Effector memory CD4-positive, alpha-beta T cell (primary cell): ENCODE measurements at places on chromosomes 4 and X.

DNA sequence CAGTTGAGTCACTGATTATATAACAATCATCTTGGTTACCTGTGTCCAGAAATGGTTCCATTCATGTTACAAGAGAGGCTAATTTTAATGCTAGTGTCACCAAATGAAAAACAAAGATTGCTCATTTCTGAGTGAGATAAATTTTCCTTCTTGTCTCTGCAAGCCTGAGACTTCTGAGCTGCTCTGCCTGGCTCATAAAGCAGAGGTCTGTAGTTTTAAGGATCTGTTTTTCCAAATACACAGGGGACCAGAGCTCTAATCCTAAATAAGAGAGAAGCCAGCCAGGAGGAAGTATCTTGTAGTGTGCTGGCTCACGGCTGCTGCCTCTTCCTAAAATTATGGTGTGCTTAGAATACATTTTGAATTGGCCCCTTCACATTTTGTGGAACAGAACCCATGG lies 42.6 kb downstream of the CLDN34 start:
- no peak overlapping the region for H3K4me3 ChIP-seq
- DNase-seq: no peak
- no peaks in the 10 kb centered on the region for H3K36me3 ChIP-seq
- H3K4me1 ChIP-seq: peaks cover 7% of the 10 kb centered on the region
- H3K27ac ChIP-seq: no peak overlapping the region

DNA sequence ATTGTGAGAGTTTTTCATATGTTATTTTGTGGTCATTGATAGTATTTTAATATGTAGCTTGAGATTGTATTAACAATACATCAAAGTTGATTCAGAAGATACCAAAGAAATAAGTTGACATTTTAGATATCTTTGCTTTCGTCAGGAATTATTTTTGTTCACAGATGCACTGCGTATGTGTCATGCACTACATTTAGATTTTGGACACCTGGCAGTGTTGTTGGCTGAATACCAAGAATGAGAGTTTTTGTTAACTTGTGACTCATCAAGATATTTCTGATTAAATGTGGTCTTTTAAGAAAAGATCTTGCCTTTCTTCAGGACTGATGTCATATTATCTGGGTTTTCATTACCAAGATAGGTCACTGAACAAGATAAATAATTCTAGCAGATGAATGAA lies 633.4 kb downstream of the CENPC start:
- no peaks in the 10 kb centered on the region for H3K36me3 ChIP-seq
- H3K4me1 ChIP-seq: no peaks in the 10 kb centered on the region
- no peak overlapping the region for H3K4me3 ChIP-seq
- no peaks in the 10 kb centered on the region for H3K27me3 ChIP-seq
- no peak for DNase-seq

GRCh38 chr4:131309628-131310027 lies 1839.5 kb upstream of the PCDH10 start:
- H3K4me1 ChIP-seq: no peaks in the 10 kb centered on the region
- no peaks in the 10 kb centered on the region for H3K36me3 ChIP-seq
- H3K27ac ChIP-seq: no peak overlapping the region
- H3K4me3 ChIP-seq: no peak overlapping the region
- H3K27me3 ChIP-seq: no peaks in the 10 kb centered on the region

GRCh38 chr4:145299380-145300076 lies 119.1 kb upstream of the OTUD4 start:
- H3K27ac ChIP-seq: no peak overlapping the region
- H3K36me3 ChIP-seq: no peaks in the 10 kb centered on the region
- no peak overlapping the region for H3K4me3 ChIP-seq
- no peaks in the 10 kb centered on the region for H3K27me3 ChIP-seq

DNA sequence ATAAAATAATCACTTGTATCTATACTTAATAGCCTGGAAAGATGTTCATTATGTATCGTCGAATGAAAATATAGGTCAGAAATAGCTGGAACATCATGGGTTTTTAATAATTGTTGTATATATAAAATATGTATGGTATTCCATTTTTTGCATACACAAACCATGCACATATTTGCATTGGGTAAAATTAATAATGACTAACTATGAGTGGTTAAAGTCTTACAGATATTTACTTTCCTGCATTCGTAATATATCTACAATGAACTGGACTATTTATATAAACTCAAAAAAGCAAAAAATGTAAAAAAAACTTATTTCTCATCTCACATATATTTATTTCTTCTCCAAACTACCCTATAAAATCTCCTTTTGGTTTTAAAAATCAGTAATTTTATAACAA lies 46.0 kb downstream of the CYLC1 start:
- no peak overlapping the region for H3K4me3 ChIP-seq
- no peaks in the 10 kb centered on the region for H3K36me3 ChIP-seq
- no peaks in the 10 kb centered on the region for H3K27me3 ChIP-seq
- DNase-seq: no peak
- H3K4me1 ChIP-seq: no peaks in the 10 kb centered on the region
- no peak overlapping the region for H3K27ac ChIP-seq

- H3K27me3 ChIP-seq: no peaks in the 10 kb centered on the region
- no peak overlapping the region for H3K27ac ChIP-seq
- no peaks in the 10 kb centered on the region for H3K36me3 ChIP-seq
- no peak overlapping the region for H3K4me3 ChIP-seq
- DNase-seq: no peak
- no peaks in the 10 kb centered on the region for H3K4me1 ChIP-seq
These were observed 263.2 kb downstream of the PDHA2 start for GRCh38 chr4:96103086-96103485.

DNA sequence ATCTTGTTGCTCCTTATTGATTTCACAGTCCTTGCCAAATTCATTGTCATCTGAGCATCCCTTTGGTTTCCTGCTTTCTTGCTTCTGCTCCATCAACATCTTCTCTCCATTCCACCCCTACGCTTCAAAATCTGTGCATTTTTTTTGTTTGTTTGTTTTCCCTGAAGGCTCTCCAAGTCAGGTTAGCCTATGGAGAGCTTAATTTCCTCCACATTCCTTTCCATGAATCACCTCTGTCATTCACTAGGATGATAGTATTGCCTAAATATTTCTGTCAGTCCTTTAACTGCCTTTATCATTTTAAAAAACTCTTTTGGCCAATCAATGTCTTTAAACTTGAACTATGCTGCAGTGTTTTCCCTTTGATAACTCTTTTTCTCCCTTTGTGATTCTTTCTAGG lies 67.7 kb downstream of the PPARGC1A start:
- DNase-seq: no peak
- no peaks in the 10 kb centered on the region for H3K4me1 ChIP-seq
- H3K27me3 ChIP-seq: no peaks in the 10 kb centered on the region

DNA sequence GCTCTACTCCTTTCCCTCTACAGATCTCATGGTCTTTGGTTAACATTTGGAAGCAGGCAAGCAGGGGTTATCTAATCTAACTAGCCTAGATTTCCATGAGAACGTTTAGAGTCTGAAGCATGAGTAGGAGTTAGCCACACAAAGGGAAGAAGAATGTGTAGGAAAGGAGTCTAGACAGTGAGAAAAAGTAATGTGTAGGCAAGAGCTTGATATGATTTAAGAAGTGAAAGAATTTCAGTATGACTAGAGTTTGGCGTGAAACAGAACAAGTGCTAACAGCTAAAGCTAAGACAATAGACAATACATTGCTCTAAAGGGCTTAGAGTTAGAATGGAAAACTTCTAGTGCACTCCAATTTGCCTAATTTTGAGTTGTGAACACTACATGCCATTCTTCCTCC lies 10.8 kb downstream of the CXCL8 start:
- DNase-seq: no peak
- H3K27ac ChIP-seq: no peak overlapping the region
- no peaks in the 10 kb centered on the region for H3K27me3 ChIP-seq
- H3K36me3 ChIP-seq: no peaks in the 10 kb centered on the region

GRCh38 chrX:13252726-13253125 lies 67.1 kb downstream of the ATXN3L start:
- no peaks in the 10 kb centered on the region for H3K27me3 ChIP-seq
- H3K36me3 ChIP-seq: no peaks in the 10 kb centered on the region
- DNase-seq: no peak
- H3K27ac ChIP-seq: no peak overlapping the region
- no peaks in the 10 kb centered on the region for H3K4me1 ChIP-seq

GRCh38 chrX:39953879-39954278 lies 143.9 kb downstream of the BCOR start:
- H3K27ac ChIP-seq: no peak overlapping the region
- no peaks in the 10 kb centered on the region for H3K27me3 ChIP-seq
- no peak overlapping the region for H3K4me3 ChIP-seq
- H3K36me3 ChIP-seq: no peaks in the 10 kb centered on the region
- H3K4me1 ChIP-seq: no peaks in the 10 kb centered on the region
- DNase-seq: no peak

DNA sequence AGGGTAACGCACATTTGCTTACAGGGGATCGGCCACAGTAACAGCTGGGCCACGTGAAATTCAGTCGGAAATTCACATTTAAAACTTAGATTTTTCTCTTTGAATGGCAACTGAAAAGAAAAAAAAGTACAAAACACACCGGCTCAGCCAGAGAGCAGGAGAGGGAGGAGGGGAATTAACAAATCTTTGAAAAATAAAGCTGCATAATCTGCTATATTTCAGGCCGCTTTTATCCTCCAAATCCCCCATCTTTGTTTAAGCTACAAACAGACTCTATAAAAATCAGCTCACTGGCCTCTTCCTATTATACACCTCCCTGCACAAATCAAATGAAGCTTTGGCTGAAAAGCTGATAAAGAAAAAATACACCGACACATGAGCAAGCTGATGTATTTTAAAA lies 169.1 kb downstream of the LDB2 start:
- no peak overlapping the region for H3K27ac ChIP-seq
- no peaks in the 10 kb centered on the region for H3K27me3 ChIP-seq
- no peak for DNase-seq
- no peaks in the 10 kb centered on the region for H3K36me3 ChIP-seq
- H3K4me3 ChIP-seq: no peak overlapping the region

DNA sequence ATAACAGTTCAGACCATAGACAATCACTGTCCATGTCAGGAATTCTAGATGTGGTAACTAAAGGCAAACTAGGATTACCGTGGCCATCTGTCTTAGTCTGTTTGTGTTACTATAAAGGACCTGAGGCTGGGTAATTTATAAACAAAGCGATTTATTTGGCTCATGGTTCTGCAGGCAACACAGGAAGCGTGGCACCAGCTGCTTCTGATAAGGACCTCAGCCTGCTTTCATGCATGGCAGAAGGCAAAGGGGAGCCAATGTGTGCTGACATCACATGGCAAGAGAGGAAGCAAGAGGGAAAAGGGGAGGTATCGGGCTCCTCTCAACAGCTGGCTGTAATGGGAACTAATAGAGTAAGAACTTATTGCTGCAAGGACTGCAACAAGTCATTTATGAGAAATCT lies 376.7 kb downstream of the GPM6A start:
- DNase-seq: no peak
- H3K27me3 ChIP-seq: no peaks in the 10 kb centered on the region
- no peak overlapping the region for H3K27ac ChIP-seq

DNA sequence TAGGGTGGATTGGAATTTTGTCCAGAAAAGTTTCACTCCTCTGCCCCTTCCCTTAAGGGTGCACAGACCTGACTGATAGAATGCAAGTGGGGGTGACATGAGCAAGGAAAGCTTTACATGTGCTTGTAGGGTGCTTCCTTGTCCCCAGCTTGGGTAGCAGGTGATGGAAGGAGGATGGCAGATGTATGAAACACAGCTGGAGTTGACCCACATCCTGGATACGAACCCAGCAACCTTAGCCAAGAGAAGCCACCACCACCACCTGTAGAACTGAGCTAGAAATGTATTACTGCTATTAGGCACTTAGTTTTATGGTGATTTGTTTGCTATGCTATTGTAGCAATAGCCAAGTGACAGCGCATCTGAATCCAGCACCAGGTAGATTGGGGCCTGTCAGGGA lies 227.4 kb downstream of the HS3ST1 start:
- no peaks in the 10 kb centered on the region for H3K4me1 ChIP-seq
- H3K36me3 ChIP-seq: no peaks in the 10 kb centered on the region
- H3K4me3 ChIP-seq: no peak overlapping the region
- H3K27ac ChIP-seq: no peak overlapping the region
- H3K27me3 ChIP-seq: no peaks in the 10 kb centered on the region

GRCh38 chr4:166422475-166422874 lies 549.4 kb downstream of the TLL1 start:
- H3K4me3 ChIP-seq: no peak overlapping the region
- no peak overlapping the region for H3K27ac ChIP-seq
- H3K27me3 ChIP-seq: no peaks in the 10 kb centered on the region
- no peaks in the 10 kb centered on the region for H3K4me1 ChIP-seq

DNA sequence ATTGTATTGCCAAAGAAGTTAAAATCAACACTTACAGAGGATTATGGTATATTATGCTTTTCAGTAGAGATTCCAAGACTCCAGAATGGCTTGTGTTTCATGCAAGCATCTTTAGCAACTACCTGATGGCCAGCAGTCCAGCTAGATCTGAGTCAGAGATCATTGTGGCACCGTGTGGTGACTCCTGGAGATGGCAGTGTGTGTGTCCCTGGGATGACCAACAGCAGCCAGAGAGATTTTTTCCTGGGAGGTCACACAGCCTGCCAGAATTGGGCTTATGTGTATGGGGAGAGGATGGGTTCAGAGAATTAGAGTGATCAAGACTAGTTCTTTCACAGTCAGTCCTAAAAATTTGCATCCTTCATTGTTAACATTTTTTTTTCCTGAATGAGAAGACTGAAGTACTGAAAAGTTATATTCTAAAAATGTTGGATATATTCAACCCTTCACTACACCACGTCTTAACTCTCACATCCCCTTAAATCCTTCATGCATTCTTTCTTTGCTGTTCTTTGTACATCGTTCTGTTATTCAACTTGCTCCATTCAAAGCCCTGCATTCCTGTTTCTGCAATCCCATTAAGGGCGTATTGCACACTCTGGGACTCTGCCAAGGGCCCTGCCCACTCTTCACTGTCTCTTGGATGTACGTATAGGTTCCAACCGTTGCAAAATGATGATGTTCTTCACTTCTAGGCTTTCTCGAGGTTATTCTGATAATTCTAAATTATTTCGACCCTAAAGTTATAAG lies 12.4 kb downstream of the TENM3 start:
- no peaks in the 10 kb centered on the region for H3K4me1 ChIP-seq
- H3K36me3 ChIP-seq: no peaks in the 10 kb centered on the region
- H3K27ac ChIP-seq: no peak overlapping the region
- H3K4me3 ChIP-seq: no peak overlapping the region

- no peak overlapping the region for H3K4me3 ChIP-seq
- no peak for DNase-seq
- no peaks in the 10 kb centered on the region for H3K36me3 ChIP-seq
- H3K27me3 ChIP-seq: no peaks in the 10 kb centered on the region
- H3K27ac ChIP-seq: no peak overlapping the region
These were observed 9.7 kb upstream of the LAP3 start for GRCh38 chr4:17567271-17567670.
